ENCODE measurements at places on chromosomes 3 and 15.

DNA sequence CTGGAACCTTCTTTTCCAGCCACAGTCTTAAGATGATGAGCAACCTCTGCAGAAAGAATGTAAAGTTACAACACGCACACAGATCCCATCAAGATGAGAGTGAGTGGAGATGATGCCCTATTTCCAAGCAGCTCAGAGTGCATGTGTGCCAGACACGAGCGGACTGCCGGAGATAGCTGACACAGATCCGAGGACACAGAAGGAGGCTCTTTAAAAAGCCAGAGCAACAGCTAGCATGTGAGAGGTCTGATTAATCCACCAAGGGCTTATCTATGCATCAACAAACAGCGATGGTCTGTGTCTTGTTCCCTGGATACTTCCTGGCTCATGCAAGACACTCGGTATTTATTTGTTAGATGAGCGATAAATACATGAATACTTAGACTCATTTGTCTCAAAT is 128.6 kb upstream of the DLG1 start:
- DNase-seq: no peak

DNA sequence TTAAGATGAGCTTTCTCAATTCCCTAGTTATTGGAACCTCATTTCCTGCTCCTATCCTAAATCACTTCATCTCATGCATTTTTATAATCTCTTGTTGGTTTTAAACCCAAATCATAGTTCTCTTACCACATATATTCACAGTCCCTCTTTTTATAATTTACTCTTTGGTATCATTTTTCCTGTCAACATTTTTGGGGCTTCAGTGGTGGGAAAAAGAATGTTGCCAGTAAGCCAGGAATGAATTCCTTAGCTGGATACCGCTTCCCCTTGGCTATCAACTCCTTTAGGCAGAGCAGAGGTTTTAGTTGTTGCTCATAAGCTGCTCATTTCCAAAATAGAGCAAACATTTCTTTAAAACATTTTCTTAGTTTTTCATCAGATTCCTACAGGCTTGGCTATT is 112.3 kb downstream of the GALK2 start:
- no peak for DNase-seq

GRCh38 chr3:169310184-169310939 is 353.1 kb downstream of the MECOM start:
- no peak for DNase-seq

- DNase-seq: no peak
Measured at GRCh38 chr3:125211523-125212090, 941 bp downstream of the SLC12A8 start.

- DNase-seq: no peak
Measured at GRCh38 chr3:141081141-141081795, 30.1 kb downstream of the SPSB4 start.

GRCh38 chr3:179416681-179417080 is 34.6 kb downstream of the GNB4 start:
- DNase-seq: no peak

GRCh38 chr3:117786349-117786748 is 1076.8 kb downstream of the TUSC7 start:
- no peak for DNase-seq

GRCh38 chr3:69235882-69236281 is 113.5 kb upstream of the LMOD3 start:
- DNase-seq: no peak

DNA sequence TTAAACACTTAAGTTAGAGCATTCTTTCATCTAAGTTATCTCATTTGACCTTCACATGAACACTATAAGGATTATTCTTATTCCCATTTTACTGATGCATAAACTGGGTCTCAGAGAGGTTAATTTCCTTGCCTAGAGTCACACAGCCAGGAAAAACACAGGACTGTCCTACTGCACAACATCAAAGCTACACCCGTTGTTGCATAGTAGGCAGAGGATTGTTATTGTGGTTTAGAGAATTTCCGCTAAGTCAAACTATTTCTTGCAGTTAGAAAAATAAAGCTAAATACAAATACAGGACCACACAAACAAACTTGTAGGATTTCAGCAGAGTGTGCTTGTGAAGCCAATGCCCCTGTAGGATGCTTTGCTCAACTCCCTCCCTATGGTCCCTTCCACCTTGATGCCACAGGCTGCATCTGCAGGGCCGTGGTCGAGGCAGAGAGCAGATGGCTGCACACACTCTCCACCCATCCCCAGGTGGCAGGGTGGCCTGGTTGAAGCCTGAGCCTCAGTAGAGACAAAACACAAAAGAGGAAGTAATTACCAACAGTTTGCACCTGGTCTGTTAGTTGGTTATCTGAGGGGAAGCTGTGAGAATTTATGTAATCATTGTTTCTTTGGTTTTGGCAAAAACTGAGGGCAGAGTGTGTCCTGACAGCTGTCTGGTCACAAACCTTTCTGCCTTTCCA is 41.1 kb upstream of the SKOR1 start:
- DNase-seq: peak; percentile 66

DNA sequence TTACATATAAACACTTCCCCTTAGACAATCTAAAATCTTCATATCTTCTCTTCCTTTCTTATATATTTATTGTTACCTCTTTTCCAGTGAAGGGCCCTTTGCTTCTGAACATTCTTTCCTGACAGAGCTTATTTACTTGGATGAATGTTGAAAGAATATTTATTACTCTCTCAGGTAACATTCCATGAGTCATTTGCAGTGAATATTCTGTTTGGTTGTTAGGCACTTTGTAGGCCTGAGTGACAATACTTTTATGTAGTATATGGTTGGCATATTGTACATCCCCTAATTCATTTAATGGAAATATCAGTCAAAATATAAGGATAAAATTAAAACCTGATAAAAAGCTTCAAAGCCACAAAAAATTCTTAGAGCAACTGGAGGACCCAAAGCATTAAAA is 260.9 kb upstream of the KCNMB2 start:
- no peak for DNase-seq

Measured in NCI-H2081 (cell line).